ENCODE measurements at places on chromosomes 16 and 17. TPM values are rescaled to one million over a fixed set of nuclear protein-coding genes. Genes with fewer than 3 reads are reported as not detected.

Gene TMED6
- total RNA-seq, result 0.37 TPM

Gene FSCN2
- 0.59 TPM for total RNA-seq

Gene MYOCD
- total RNA-seq, result not detected

Gene MYH1
- not detected for total RNA-seq

Gene DNASE1L2
- 1.2 TPM for total RNA-seq

Gene HAGHL
- total RNA-seq, result 15.8 TPM

Gene ITGAD
- not detected for total RNA-seq

Gene ZG16B
- total RNA-seq, result not detected

Gene MT1G
- total RNA-seq, result 0.59 TPM

Gene PHF23
- 37.1 TPM for total RNA-seq

Gene ZDHHC7
- total RNA-seq, result 78.6 TPM

Gene KRTAP1-1
- not detected for total RNA-seq

Gene AATK
- total RNA-seq, result 0.37 TPM

Gene TOX3
- not detected for total RNA-seq

Gene KCNH6
- total RNA-seq, result not detected

Gene MRPL38
- total RNA-seq, result 52.9 TPM

Gene EPN3
- total RNA-seq, result under 0.01 TPM

Gene KRT36
- not detected for total RNA-seq

Gene SLC6A2
- not detected for total RNA-seq

Gene PIRT
- total RNA-seq, result not detected

Gene PGAP3
- 9.9 TPM for total RNA-seq

Gene ALDH3A1
- total RNA-seq, result 0.20 TPM

Gene NGFR
- total RNA-seq, result not detected

Gene TUBB3
- 348 TPM for total RNA-seq

Gene IGF2BP1
- total RNA-seq, result 0.98 TPM

Gene ARHGAP44
- total RNA-seq, result 2.0 TPM

Gene KRTAP4-4
- not detected for total RNA-seq

Gene ZDHHC1
- total RNA-seq, result 9.8 TPM

Gene WNK4
- not detected for total RNA-seq

Gene EVI2A
- total RNA-seq, result 6.5 TPM

Gene WWP2
- total RNA-seq, result 30.5 TPM

Gene EFCAB5
- under 0.01 TPM for total RNA-seq

Gene AANAT
- not detected for total RNA-seq

Gene BAHCC1
- 6.2 TPM for total RNA-seq

Gene HDAC5
- total RNA-seq, result 53.4 TPM

Gene SULT1A1
- 0.37 TPM for total RNA-seq

Gene TEX2
- 20.9 TPM for total RNA-seq

Gene UTS2R
- not detected for total RNA-seq

Gene DNAH2
- total RNA-seq, result 0.37 TPM

Gene SALL1
- total RNA-seq, result 1.1 TPM

Gene KRT15
- total RNA-seq, result not detected

Gene KRT33B
- not detected for total RNA-seq

Gene KANSL1
- 43.4 TPM for total RNA-seq

Gene SLC35G6
- total RNA-seq, result not detected

Gene NPIPA2
- total RNA-seq, result 0.73 TPM

Gene MT1B
- total RNA-seq, result not detected

Gene ADAP2
- 0.37 TPM for total RNA-seq

Gene TBC1D26
- total RNA-seq, result not detected

Gene CACNG4
- total RNA-seq, result not detected
